ENCODE measurements at places on chromosomes 16 and 17.

DNA sequence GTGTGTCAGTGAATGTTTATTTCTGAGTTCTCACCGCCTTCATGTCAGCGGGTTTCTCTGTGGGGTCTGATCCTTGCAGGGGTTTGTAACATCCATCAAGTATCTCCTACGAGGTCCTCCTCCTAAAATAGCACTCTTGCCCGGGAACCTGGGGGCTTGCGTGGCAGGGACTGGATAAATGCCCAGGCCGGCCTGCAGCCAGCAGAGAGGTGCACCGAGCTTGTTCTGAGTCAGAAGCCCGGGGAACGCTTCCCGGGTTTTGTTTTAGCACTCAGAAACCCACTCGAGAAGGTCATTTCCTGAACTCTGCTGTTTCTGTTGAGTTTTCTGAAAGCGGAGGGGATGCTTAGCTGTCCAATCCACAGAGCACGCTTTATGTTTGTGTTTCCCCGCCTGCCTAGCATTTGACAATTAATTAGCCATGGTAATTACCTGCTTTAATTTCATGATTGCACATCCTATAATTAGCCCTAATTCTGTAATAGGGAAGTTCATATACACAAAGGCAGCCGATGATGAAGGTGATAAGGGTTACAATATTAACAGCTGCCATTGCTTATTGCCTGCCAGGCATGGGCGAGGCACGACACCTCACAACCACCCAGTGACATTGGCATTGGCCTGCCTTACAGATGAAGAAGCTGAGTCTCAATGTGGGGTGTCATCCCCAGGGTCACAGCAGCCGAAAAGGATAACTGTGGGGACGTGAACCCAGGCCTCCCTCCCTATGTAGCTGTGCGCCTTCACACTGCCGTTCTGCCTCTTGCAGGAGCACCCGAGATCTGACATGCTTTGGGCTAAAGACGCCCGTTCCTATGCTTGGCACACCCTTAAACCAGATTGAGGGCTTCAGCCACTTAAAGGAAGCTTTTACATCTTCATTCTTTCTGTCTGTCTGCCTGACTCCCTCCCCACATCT is 333.1 kb downstream of the CPPED1 start:
- no peak for DNase-seq

GRCh38 chr17:13024526-13025257 is 6.9 kb upstream of the ELAC2 start:
- DNase-seq: no peak

GRCh38 chr16:4667203-4667963 is 26.0 kb upstream of the NUDT16L1 start:
- no peak for DNase-seq

GRCh38 chr17:49146620-49147306 is 14.2 kb downstream of the B4GALNT2 start:
- DNase-seq: no peak

DNA sequence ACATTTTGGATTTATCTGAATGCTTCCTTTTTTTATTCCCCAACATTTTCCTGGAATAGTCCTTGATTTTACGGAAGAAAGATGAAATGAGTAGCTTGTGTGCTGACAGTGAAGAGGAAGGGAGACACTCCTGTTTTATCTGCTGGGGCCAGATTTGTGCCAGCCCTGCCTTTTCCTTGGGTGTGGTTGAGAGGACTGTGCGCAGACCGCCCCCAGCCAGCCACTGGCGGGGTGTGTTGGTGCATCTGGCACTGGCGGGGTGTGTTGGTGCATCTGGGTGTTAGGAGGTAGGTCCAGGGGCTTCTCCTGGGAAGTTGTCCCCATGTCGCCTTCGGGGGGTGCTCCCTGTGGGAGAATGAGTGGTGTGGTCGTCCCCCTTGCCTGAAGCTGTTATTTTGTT is 39.5 kb downstream of the RAP1GAP2 start:
- no peak for DNase-seq

GRCh38 chr17:20116683-20117309 is 107.6 kb downstream of the SPECC1 start:
- no peak for DNase-seq

GRCh38 chr17:79211061-79211770 is 136.6 kb downstream of the ENGASE start:
- no peak for DNase-seq
